Left lobe of liver (tissue), 2 donors: ENCODE measurements at places on chromosomes 7 and 10.

- no peak for DNase-seq
Observed at GRCh38 chr10:50884302-50884701, 1.1 kb downstream of the A1CF start.

- no peak for DNase-seq
Observed at GRCh38 chr10:12333380-12334185, 15.8 kb upstream of the CAMK1D start.

DNA sequence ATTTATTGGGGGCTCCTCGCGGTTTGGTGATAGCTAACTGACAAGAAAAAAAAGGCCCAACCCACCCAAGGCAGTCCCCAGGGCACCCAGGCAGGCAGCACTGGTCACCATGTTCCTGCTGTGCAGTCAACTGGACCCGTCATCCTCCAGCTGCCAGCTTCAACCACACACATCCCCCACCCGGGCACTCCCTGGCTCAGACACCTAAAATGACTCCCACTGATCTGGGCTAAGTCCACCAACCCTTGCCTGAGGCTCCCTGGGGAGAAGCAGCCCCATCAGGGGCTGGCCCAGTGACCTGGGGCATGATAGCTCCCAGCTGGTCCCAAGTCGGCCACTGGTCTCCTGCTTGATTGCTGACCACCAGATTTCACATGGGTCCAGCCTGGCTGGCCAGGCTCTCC lies 161.8 kb downstream of the NRF1 start:
- DNase-seq, result no peak

GRCh38 chr7:38463277-38464225 lies 167.6 kb downstream of the AMPH start:
- peak; percentile 48 for DNase-seq

DNA sequence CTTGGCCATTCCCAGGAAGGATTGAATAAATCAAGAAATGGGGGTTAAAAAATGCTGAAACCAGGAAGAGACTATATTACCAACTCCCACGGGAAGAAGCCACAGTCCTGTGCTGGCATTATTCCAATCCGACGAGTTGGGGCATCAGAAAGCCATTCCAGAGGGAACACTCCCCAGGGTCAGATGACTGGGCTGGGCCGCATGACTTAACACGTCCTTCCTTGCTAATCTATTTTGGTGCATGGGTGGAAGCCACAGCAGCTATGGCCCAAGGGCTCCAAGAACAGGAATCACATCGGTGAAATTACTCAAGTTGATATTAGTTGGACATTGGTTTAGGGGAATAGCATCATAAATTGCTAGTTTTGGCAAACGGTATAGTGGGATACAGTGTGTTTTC lies 592.9 kb upstream of the NRP1 start:
- no peak for DNase-seq

DNA sequence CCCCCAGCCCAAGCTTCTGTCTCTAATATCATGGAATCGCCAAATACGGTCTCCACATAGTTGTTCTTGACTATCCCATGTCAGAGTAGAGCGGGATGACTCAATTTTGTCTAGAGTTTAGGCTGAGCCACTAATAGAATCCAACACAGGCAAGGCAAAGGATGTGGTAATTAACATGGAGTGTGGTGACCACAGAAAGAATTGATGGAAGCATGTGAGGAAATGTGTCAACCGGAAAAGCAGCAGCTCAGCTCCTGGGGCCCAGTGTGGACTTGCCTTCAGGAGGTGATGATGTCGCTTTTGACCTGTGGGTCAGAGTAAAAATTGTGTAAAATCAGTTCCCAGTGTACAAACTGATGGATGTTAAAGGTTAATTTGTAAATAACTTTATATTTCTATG lies 139.3 kb upstream of the KLF6 start:
- DNase-seq, result no peak

DNA sequence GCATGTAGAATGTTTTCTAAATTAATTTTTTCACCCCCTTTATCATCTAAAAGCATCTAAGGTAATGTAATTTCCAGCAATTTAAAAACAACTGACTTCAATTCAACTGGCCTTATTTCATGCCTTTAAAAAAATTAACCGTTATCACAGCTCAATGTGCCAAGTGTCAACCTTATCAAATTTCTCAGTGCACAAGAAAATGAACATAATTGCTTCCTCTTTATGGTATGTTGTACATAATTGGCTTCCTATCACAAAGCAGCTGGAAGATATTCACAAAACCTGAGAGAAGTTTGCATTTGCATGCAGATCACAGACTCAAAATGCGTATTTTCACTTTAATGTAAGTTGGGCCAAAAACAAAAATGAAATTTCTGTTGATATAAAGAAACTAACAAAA lies 966.4 kb downstream of the GRM8 start:
- DNase-seq, result no peak

- no peak for DNase-seq
Observed at GRCh38 chr10:121069061-121069850, 218.1 kb downstream of the WDR11 start.

GRCh38 chr7:86916277-86916825 lies 143.1 kb downstream of the ELAPOR2 start:
- DNase-seq, result no peak
